ENCODE measurements at places on chromosomes 12 and 14. TPM values are rescaled to one million over a fixed set of nuclear protein-coding genes. Genes with fewer than 3 reads are reported as not detected.

The TXNDC16 gene
- 4.0 TPM for total RNA-seq

The PTPRO gene
- 0.24 TPM for total RNA-seq

DNA sequence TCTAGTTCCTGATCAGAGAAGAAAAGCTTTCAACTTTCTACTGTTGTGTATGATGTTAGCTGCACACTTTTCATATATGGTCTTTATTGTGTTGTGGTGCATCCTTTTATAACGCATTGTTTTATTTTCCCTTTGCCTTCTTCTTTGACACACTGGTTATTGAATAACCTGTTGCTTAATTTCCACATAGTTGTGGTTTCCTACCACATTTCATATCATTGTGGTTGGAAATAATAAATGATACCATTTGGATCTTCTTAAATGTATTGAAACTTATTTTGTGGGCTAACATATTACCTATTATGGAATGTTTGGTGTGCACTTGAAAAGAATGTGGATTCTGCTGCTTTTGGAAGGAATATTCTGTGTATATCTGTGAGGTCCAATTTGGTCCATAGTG lies 64.9 kb downstream of the GPHN start:
- H3K36me3 ChIP-seq = no peaks in the 10 kb centered on the region
- DNase-seq = no peak
- no peak overlapping the region for H3K4me3 ChIP-seq
- peaks cover 11% of the 10 kb centered on the region for H3K4me1 ChIP-seq
- peak overlapping the region; percentile 54 for H3K27ac ChIP-seq

The VEZT gene
- total RNA-seq = 160 TPM

The PLEKHA5 gene
- 57.9 TPM for total RNA-seq

GRCh38 chr14:38755036-38755435 lies 348.0 kb downstream of the SEC23A start:
- H3K4me1 ChIP-seq = no peaks in the 10 kb centered on the region
- H3K4me3 ChIP-seq = no peak overlapping the region
- H3K36me3 ChIP-seq = no peaks in the 10 kb centered on the region
- H3K27me3 ChIP-seq = no peaks in the 10 kb centered on the region
- DNase-seq = no peak
- no peak overlapping the region for H3K27ac ChIP-seq

The UNC79 gene
- not detected for total RNA-seq

The PMCH gene
- total RNA-seq = not detected

- H3K27ac ChIP-seq = no peak overlapping the region
- no peak overlapping the region for H3K4me3 ChIP-seq
- DNase-seq = no peak
- H3K27me3 ChIP-seq = no peaks in the 10 kb centered on the region
- peaks cover 24% of the 10 kb centered on the region for H3K36me3 ChIP-seq
- H3K4me1 ChIP-seq = peaks cover 77% of the 10 kb centered on the region
Observed at GRCh38 chr14:61531465-61532122, 163.7 kb upstream of the HIF1A start.

- no peak overlapping the region for H3K27ac ChIP-seq
- no peaks in the 10 kb centered on the region for H3K4me1 ChIP-seq
- no peak for DNase-seq
- no peaks in the 10 kb centered on the region for H3K27me3 ChIP-seq
Observed at GRCh38 chr14:85125291-85125670, 404.7 kb upstream of the FLRT2 start.

The GPR132 gene
- total RNA-seq = 1.4 TPM

The PEBP1 gene
- 99.8 TPM for total RNA-seq

DNA sequence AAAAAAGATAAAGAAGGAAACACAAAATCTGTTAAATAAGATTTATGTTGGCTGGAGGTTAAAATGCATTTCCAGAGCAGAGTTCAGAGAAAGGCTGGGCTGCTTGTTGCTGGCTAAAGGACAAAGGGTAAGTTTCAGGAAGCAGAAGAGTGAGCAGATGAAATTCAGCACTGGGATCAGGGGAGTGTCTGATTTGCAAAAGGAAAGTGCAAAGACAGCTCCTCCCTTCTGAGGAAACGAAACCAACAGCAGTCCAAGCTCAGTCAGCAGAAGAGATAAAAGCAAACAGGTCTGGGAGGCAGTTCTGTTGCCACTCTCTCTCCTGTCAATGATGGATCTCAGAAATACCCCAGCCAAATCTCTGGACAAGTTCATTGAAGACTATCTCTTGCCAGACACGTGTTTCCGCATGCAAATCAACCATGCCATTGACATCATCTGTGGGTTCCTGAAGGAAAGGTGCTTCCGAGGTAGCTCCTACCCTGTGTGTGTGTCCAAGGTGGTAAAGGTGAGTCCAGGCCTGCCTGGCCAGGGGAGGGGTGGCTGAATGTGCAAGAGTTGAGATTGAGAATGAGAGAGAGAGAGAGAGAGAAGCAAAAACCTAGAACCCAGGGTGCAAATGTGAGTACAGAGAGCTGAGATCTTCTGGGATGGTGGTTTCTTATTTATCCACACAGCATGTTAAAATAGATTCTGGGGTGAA lies at the start of gene OAS1:
Gene OAS1, plus strand, starts transcription at position 251 of the 703 bp plus-strand sequence. Its CDS starts 78 bp downstream, at position 329.
- H3K36me3 ChIP-seq = peaks cover 31% of the 10 kb centered on the region
- DNase-seq = peak; percentile 67
- H3K27ac ChIP-seq = peak within 1 kb of the TSS; percentile 17
- H3K4me3 ChIP-seq = peak within 1 kb of the TSS; percentile 74

GRCh38 chr12:70960484-70960883 lies 39.9 kb upstream of the PTPRR start:
- no peak for DNase-seq
- H3K4me3 ChIP-seq = no peak overlapping the region
- no peak overlapping the region for H3K27ac ChIP-seq

The MTERF2 gene
- 10.6 TPM for total RNA-seq

DNA sequence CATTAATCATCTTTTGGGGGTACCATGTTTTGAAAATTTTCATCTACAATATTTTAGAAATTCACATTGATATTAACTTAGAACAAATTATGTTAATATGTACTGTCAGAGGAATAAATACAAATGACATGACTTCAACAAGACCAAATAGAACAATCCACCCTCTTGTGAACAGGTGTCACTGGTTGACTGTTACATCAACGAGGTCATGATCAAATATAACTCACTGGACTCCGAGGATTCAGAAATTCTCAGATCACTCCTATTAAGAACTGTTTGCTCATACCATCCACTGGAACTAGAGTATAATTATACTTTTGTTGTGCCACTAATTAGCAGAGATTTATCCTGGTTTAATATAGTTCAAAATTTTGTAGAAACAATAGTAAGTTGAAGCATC lies 318.8 kb downstream of the PRKD1 start:
- H3K4me3 ChIP-seq = no peak overlapping the region
- no peak for DNase-seq
- H3K27ac ChIP-seq = no peak overlapping the region
- H3K27me3 ChIP-seq = no peaks in the 10 kb centered on the region

The ACSM4 gene
- not detected for total RNA-seq

DNA sequence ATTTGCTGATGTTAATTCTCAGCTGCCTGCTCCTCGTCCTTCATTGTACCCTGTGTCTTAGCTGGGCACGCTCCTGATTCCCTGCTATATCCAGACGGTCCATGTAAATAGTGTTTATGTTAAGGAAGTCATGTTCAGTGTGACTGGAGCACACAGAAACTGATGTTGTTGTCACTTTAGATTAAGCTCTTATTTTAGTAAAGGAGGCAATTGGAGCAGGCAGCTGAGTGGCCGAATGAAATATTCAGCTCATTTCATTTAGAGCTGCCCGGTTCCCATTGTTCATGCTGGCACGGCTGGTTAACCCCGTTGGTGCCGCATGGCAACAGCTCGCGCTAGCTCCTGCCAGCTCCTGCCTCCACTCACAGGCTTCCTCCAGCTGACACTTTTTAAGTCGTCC lies 446.8 kb upstream of the SOX5 start:
- H3K4me3 ChIP-seq = no peak overlapping the region
- no peaks in the 10 kb centered on the region for H3K4me1 ChIP-seq
- H3K27ac ChIP-seq = no peak overlapping the region
- H3K36me3 ChIP-seq = no peaks in the 10 kb centered on the region
- no peaks in the 10 kb centered on the region for H3K27me3 ChIP-seq

DNA sequence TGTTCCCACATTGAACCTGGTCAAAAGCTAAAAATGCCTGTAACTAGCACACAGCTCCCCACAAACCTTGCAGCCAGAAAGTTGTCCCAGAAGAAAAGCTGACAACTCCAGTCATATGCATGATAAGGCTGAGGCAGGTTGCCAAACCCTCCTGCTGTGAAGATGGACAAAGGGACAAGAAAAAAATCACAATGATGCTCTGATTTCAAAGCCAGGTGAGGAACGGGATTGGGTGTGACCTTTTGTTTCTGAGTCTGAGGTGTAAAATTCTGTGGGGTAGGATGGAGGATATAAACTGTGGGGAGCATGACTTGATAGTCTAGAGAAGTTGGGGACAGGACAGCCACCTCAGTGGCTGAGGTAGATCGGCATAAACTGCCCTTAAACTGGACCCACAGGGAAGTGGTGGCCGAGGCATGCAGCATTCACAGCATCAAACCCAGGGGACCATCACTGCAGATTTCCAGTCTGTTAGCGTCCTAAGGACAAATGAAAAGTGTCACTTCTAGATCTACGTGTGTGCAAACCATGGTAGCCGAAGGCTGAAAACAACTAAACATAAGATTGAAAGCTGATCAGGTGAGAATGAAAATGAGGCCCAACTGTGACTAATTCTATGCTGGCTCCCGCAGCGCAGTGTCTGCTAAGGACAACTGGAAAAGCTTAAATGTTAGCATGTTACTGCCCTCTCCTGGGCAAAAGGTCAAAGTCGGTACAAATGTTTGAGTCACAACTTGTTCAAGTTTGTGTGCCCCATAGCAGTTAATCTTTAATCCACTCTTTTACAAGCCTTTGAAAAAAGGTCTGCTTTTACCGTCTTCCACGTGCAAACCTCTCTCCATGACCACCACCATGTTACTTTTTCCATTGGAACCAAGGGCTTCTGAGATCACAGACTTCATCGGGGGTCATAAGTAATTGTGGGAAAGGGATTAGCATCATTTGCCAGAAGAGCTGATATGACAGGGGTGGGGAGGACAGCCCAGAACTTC lies 39.8 kb downstream of the GRIN2B start:
- H3K4me1 ChIP-seq = peaks cover 14% of the 10 kb centered on the region
- H3K27me3 ChIP-seq = no peaks in the 10 kb centered on the region
- DNase-seq = peak; percentile 73
- H3K4me3 ChIP-seq = no peak overlapping the region
- H3K36me3 ChIP-seq = no peaks in the 10 kb centered on the region
- peak overlapping the region; percentile 13 for H3K27ac ChIP-seq

The HSPB8 gene
- 2.6 TPM for total RNA-seq

GRCh38 chr12:85405262-85405661 lies 125.2 kb downstream of the ALX1 start:
- no peak for DNase-seq
- H3K4me1 ChIP-seq = no peaks in the 10 kb centered on the region
- H3K27ac ChIP-seq = no peak overlapping the region
- no peaks in the 10 kb centered on the region for H3K27me3 ChIP-seq

GRCh38 chr12:10194160-10194670 lies 15.4 kb downstream of the TMEM52B start:
- no peaks in the 10 kb centered on the region for H3K36me3 ChIP-seq
- H3K27me3 ChIP-seq = peaks cover 18% of the 10 kb centered on the region

DNA sequence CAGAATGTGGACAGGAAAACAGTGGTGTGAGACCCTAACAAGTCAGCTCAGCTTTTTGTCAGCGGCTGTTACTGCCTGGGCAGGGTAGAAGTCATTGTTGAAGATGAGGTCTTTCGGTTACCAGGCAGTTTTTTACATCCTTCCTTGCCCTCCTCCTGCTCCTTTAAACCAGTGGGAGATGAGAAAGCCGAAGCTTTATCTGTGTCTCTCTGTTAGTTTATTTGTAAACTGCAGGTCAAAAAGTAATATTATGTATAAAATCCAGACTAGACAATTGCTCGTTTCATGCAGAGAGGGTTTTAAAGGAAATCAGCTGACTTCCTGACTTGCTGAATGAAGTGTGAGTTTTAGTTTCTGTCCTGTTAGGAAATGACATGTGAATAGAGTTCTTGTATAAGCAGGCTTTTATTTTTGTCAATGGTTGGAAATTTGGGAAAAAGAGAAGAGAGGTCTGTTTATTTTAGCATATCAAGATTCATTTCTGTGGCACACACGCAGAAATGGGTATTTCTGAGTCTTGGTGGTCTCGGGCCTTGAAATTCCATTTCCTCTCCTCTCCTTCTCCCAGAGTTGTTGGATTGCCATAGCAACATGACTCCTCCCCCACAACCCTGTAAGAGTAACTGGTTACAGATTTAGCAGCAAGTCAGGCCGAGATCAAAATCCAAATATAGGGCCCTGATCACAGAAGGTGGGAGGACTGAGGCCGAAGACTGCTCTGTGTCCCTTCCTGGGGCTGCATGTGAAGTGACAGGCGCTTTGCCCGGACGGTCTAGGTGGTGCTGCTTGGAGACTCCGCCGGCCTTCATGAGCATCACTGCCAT lies 60.8 kb downstream of the SAMD4A start:
- no peak overlapping the region for H3K27ac ChIP-seq
- no peak overlapping the region for H3K4me3 ChIP-seq
- H3K36me3 ChIP-seq = no peaks in the 10 kb centered on the region
- DNase-seq = no peak
- H3K27me3 ChIP-seq = no peaks in the 10 kb centered on the region

The MUCL1 gene
- not detected for total RNA-seq

- no peaks in the 10 kb centered on the region for H3K27me3 ChIP-seq
- H3K27ac ChIP-seq = no peak overlapping the region
- no peak for DNase-seq
- H3K36me3 ChIP-seq = peaks cover 69% of the 10 kb centered on the region
- no peak overlapping the region for H3K4me3 ChIP-seq
Observed at GRCh38 chr12:10701843-10702242, 21.3 kb downstream of the YBX3 start.

DNA sequence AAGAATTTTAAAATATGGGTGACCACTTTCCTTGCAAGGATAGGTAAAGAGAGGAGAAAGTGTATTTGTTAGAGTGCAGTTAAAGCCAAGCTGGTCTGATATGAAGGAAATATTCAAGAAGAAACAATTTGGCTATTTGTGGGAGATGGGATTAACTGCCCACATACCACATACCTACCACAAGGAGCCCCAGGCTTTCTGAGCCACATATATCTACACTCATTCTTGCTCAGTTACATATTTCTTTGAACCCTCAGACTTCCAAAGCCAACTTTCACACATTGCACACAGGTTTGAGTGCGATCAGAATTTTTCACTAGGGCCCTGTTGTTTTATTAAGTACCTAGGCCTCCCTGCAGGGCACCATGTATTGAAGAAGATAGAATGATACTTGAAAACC lies 330.2 kb downstream of the ZFP36L1 start:
- no peaks in the 10 kb centered on the region for H3K36me3 ChIP-seq
- peaks cover 49% of the 10 kb centered on the region for H3K4me1 ChIP-seq

Data from Calu3 (cell line).